ENCODE measurements at places on chromosomes 3 and 15. TPM values are rescaled to one million over a fixed set of nuclear protein-coding genes. Genes with fewer than 3 reads are reported as not detected.
A peak's percentile ranks its signal among the peaks of the same experiment; 100 is the strongest.

DNA sequence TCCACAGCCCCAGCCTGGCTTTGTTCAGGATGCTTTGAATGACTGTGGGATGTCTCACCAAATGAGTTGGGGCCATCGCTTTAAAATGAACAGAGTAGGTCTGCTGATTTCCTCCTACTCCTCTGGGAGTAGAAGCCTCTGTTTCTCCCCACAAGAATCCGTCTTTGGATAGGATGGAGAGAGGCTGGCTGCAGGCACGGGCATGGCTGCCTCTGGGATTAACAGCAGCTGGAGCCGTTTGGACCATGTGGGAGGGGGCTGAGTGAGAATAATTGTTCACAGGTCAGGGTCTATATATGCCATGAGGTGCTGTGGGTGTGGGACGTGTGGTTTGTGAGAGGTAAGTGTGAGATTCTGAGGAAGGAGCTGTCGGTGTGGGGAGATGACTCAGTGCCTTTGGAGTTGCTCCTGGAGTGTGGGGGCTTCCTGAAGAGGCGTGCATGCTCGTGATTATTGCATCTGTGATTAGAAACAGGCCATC, 48.0 kb upstream of the APEH start:
- DNase-seq: peak; percentile 77

The ALS2CL gene
- 10.4 TPM for total RNA-seq

The P2RY12 gene
- total RNA-seq: 9.0 TPM

The XYLB gene
- 10.1 TPM for total RNA-seq

- DNase-seq: no peak
Observed at GRCh38 chr3:174099724-174100123, 702.2 kb downstream of the NLGN1 start.

All from dorsolateral prefrontal cortex (tissue), 122 donors.